ENCODE measurements at places on chromosomes 4 and X. TPM values are rescaled to one million over a fixed set of nuclear protein-coding genes. Genes with fewer than 3 reads are reported as not detected.

FAM184B gene
- total RNA-seq, result not detected

PARM1 gene
- 43.2 TPM for total RNA-seq

USP17L25 gene
- total RNA-seq, result not detected

GRCh38 chrX:57596516-57596915, 4.7 kb downstream of the ZXDB start:
- no peak overlapping the region for H3K27ac ChIP-seq
- H3K36me3 ChIP-seq, result no peaks in the 10 kb centered on the region
- H3K4me1 ChIP-seq, result no peaks in the 10 kb centered on the region
- no peak overlapping the region for H3K4me3 ChIP-seq
- H3K27me3 ChIP-seq, result no peaks in the 10 kb centered on the region

DNA sequence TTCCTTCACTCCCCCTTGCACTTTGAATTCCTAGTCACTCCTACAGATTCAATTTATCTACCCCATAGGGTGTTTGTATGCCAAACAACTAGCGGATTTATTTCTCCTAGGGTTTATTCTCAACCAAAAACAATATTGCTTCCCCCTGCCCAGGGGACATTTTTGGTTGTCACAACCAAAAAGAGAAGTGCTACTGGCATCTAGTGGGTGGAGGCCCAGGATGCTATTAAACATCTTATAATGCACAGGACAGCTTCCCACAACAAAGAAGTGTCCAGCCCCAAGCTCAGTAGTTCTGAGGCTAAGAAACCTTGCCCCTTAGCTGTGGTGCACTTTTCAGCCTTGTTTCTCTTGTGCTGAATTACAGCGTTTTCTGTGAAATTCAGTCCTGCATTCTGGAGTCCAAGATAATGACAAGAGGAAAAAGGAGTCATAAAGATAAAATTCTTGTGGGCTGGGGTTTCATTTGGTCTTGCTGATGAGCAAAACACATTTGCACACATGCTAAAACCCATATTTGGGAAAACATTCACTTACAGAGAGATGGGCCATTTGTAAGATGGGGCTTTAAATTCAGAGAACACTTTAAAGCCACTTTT, 11.2 kb upstream of the SYTL4 start:
- no peak for DNase-seq
- H3K4me3 ChIP-seq, result no peak overlapping the region
- H3K4me1 ChIP-seq, result no peaks in the 10 kb centered on the region
- H3K36me3 ChIP-seq, result no peaks in the 10 kb centered on the region
- no peak overlapping the region for H3K27ac ChIP-seq

DNA sequence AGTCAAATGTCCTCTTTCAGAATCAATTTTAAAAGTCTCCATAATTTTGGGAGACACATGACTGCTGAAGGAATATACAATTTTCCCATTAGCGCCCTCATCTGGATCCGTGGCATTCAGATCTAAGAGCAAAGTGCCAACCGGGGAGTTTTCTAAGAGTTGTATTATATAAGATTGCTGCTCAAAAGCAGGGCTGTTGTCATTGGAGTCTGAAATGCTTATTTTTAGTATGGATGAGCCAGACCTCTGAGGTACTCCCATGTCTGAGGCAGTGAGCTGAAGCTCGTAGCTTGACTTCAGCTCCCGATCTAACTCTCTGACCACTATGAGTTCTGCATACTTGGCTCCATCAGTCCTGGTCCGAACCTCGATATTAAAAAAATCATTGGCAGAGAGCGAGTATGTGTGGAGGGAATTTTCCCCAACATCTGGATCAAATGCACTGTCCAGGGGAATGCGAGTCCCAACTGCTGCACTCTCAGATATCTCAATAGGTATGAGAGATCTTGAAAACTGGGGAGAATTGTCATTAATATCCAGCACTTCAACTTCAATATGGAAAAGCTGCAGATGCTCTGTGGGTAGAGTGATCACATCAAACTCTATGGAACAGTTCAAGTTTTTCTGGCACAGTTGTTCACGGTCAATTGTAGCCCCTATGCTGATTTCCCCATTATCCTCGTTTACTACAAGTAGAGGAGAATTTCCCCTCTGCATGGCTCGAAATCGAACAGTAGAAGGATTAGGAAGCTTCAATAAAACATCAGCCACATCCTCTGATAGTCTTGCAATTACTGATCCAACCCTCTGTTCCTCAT, 917 bp downstream of the PCDH18 start:
- peak overlapping the region; percentile 73 for H3K4me3 ChIP-seq
- H3K27me3 ChIP-seq, result no peaks in the 10 kb centered on the region
- no peaks in the 10 kb centered on the region for H3K36me3 ChIP-seq
- no peak overlapping the region for H3K27ac ChIP-seq
- no peaks in the 10 kb centered on the region for H3K4me1 ChIP-seq

DNA sequence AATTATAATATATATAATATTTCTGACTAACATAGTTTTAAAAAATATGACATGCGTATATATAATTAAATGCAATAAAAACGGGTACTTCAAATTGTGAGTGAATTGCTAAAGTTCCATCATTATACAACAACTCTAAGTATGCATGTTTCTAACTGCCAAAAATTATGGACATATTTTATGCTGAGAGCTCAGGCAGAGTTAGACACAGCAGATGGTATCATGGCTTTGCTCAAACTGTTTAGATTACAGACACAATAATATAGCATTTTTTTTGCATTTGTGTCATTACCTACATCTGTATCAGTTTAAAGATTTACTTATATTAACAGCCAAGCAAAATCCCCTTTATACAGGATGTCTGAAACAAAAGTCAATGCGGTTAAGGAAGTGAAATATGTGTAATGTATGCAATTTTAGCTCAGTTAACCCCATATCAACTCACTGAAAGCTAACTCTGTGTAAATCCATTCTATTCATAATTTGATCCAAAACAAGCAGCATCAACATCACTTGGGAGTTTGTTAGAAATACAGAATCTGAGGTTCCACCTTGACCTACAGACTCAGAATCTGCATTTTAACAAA, 119.1 kb upstream of the CNKSR2 start:
- H3K36me3 ChIP-seq, result no peaks in the 10 kb centered on the region
- DNase-seq, result no peak
- H3K4me3 ChIP-seq, result no peak overlapping the region
- H3K27me3 ChIP-seq, result no peaks in the 10 kb centered on the region
- H3K4me1 ChIP-seq, result no peaks in the 10 kb centered on the region

GRCh38 chr4:143424276-143424675, 87.6 kb downstream of the GAB1 start:
- H3K27ac ChIP-seq, result no peak overlapping the region
- DNase-seq, result no peak
- no peaks in the 10 kb centered on the region for H3K4me1 ChIP-seq
- no peak overlapping the region for H3K4me3 ChIP-seq
- no peaks in the 10 kb centered on the region for H3K27me3 ChIP-seq

DNA sequence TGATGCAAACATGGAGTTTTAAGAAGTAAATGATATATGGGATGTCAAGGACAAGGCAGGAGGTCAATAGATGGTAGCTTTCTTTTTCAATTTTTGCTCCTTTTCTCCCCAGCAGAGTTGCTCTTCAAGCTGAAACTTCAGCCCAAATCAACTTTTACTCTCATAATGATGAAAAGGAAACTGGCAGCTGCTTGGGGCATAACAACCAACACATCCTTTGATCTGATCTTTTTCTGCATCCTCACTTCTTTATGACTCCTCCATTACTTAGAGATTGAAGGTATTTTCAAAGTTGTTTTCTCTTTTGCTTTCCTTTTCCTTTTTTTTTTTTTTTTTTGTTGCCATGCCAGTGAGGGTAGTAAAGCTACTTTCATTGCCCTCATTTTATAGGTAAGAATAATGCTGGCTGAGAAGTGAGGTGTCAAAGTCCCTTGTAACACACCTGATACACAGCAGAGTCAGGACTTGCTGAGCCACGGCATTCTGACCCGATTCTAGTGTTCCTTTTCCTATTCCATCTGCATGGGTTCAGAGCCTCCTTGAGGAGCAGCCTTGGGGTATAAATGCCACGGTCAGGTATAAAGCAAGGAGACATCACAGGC, 26.9 kb downstream of the SLC2A9 start:
- no peak for DNase-seq
- no peak overlapping the region for H3K4me3 ChIP-seq
- no peaks in the 10 kb centered on the region for H3K27me3 ChIP-seq
- H3K27ac ChIP-seq, result 0 out of 2 replicates have a peak overlapping the region, but pooled peaks have one; percentile 30
- peaks cover 23% of the 10 kb centered on the region for H3K4me1 ChIP-seq
- H3K36me3 ChIP-seq, result no peaks in the 10 kb centered on the region

GRCh38 chrX:71103110-71103983, 3.2 kb downstream of the CXorf65 start:
- H3K36me3 ChIP-seq, result no peaks in the 10 kb centered on the region
- DNase-seq, result no peak
- peak overlapping the region; percentile 42 for H3K4me3 ChIP-seq

DNA sequence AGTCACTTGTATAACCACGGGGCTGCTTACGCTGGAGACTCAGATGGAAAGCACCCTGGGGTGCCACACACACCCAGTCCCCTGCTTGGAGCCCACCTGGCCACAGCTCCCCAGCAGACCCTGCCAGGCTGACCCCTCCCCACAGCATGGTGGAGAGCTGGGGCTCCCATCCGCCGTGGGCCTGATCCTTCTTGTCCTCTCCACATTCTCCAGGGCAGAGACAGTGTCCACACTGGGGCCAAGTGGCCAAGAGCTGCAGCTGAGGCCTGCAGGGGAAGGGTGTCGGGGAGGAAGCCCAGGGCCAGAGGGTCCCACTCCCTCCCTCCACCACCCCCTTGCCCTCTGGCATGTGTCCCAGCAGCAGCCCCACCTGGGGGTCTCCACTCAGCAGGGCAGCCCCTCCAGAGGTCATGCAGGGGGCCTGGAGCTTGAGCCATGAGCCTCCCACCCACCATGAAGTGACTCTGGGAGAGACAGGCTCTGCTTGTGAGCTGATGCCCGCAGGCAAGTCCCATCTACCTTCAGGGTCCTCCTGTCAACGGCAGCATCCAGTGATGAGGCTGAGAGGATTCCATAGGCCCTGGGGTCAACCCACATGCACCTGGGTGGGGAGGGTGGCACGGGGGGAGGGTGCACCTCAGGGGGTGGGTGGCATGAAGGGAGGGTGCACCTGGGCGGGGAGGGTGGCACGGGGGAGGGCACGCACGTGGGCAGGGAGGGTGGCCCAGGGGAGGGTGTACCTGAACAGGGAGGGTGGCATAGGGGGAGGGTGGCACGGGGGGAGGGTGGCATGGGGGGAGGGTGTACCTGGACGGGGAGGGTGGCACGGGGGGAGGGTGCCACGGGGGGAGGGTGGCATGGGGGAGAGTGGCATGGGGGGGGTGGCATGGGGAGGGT, 56.4 kb downstream of the FAM53A start:
- no peaks in the 10 kb centered on the region for H3K4me1 ChIP-seq
- no peak for DNase-seq
- no peaks in the 10 kb centered on the region for H3K27me3 ChIP-seq
- no peak overlapping the region for H3K4me3 ChIP-seq
- no peaks in the 10 kb centered on the region for H3K36me3 ChIP-seq

- no peaks in the 10 kb centered on the region for H3K36me3 ChIP-seq
- no peaks in the 10 kb centered on the region for H3K4me1 ChIP-seq
- no peak overlapping the region for H3K4me3 ChIP-seq
These were observed 61.3 kb downstream of the AFAP1 start for GRCh38 chr4:7878323-7878722.

- peak overlapping the region; percentile 46 for H3K4me3 ChIP-seq
- H3K4me1 ChIP-seq, result peaks cover 28% of the 10 kb centered on the region
- no peaks in the 10 kb centered on the region for H3K36me3 ChIP-seq
- H3K27ac ChIP-seq, result peak overlapping the region; percentile 68
These were observed 12.9 kb downstream of the SH3KBP1 start for GRCh38 chrX:19874391-19875049.

All from GM12878 (cell line).